ENCODE measurements at places on chromosomes 12 and 14.

- no peaks in the 10 kb centered on the region for H3K36me3 ChIP-seq
- H3K27ac ChIP-seq = no peak overlapping the region
- no peak overlapping the region for H3K4me3 ChIP-seq
These were observed 28.5 kb downstream of the FOS start for GRCh38 chr14:75306927-75307699.

DNA sequence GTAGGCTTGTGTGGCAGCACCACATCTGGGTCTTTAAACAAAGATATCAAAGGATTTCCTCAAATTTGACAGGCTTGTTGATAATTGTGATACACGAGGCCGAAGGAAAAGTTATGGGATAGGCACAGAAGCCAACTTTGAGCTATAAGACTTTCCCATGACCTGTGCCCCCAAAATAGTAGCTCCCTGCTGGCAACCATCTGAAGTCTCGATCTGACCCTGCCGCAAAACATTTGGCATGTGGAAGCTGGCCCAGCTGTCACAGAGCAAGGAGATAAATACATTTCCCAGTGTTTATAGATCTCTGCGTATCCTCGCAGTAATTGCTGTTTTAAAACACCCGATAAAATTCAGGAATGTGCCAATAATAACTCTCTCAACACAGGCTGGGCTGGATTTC lies 26.4 kb upstream of the RGS6 start:
- H3K36me3 ChIP-seq = no peaks in the 10 kb centered on the region
- H3K27me3 ChIP-seq = no peaks in the 10 kb centered on the region
- no peak overlapping the region for H3K27ac ChIP-seq
- H3K4me3 ChIP-seq = no peak overlapping the region

DNA sequence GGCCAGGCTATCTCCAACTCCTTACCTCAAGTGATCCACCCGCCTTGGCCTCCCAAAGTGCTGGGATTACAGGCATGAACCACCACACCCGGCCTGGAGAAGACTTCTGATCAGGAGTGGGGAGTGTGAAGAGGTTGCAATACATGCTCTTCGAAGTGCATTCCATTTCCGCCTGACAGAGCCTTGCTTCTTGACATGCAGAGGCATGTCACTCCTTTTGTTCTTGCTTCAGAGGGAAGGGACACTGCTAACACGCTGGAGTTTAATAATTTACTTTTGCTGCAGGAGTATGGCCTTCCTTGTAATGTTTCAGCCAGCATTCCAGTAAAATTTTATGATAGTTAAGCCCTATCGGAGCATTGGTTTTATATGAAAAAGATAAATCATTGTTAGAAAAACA lies 74.9 kb downstream of the SLC25A47 start:
- DNase-seq = no peak
- H3K36me3 ChIP-seq = no peaks in the 10 kb centered on the region
- no peaks in the 10 kb centered on the region for H3K27me3 ChIP-seq
- no peak overlapping the region for H3K4me3 ChIP-seq

DNA sequence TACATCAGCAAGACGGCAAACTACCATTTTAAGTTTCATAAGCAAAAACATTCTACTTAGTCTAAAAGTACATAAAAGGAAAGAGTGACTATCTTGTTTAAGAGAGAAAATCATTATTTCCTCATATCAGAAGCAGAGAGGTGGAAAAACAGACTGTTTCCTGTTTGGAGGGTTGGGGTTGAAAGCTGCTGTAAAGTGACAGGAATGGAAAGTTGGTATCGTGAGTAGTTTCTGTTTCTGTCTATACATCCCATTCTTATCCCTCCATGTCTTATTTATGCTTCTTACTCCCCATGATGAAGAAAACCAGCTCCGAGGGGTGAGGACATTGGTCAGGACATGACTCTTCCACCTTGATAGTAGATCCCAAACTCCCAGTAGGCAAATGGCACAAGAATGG lies 216.5 kb downstream of the EGLN3 start:
- H3K36me3 ChIP-seq = no peaks in the 10 kb centered on the region
- no peaks in the 10 kb centered on the region for H3K4me1 ChIP-seq
- H3K27me3 ChIP-seq = no peaks in the 10 kb centered on the region
- H3K4me3 ChIP-seq = no peak overlapping the region
- no peak overlapping the region for H3K27ac ChIP-seq

- no peaks in the 10 kb centered on the region for H3K36me3 ChIP-seq
- H3K27ac ChIP-seq = no peak overlapping the region
- no peaks in the 10 kb centered on the region for H3K27me3 ChIP-seq
- H3K4me1 ChIP-seq = peaks cover 11% of the 10 kb centered on the region
These were observed 10.8 kb downstream of the GLRX5 start for GRCh38 chr14:95545515-95546168.

DNA sequence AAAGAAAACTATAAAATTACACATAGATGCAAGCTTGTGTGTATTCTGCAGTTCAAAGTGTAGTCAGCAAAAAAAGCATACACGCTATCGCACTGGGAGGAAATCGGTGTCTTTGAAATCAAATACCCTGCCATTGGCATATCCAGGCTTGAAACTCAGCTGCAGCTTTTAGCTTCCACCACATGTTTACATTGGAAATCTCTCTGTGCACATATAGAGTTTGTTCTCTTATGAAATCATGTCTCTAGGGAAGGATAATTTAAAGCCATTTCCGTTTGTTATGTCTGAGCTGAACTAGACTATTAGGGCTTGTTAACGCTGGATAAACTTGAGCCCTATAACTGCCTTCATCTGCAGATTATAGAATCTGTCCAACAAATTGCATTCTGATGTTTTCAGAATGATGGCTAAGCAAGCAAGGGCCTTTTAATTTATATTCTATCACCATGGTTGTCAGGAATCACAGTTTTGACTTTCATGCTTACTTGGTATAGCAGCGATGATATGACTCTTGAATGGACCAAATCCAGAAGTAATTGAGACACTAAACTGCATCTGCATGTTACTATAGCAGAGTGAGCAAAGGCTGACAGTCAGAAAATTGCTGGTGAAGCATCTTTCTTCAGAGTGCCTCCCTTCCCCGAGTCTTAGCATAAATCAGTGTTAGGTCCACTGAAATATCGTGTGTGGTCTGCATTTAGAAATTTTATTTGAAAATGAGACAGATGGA lies 442.8 kb downstream of the ZFP36L1 start:
- DNase-seq = no peak
- no peaks in the 10 kb centered on the region for H3K27me3 ChIP-seq
- no peaks in the 10 kb centered on the region for H3K36me3 ChIP-seq

DNA sequence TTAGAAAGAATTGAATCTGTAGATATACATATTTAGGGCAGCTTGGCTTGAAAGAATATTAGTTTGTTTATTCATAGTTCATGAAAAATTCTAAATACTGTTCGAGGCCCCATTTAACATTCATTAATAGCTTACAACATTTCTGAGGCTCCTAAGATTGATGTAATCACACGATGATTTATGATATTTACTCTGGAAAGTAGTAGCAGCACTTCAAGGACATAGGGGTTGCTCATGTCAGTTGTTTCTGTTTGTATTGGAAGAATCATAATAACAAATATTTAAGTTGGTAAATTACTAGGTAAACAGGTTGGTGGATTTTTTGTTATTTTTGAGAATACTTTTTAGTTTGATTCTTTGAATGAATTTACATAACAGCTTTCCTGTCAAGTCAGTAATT lies 30.4 kb downstream of the CAND1 start:
- H3K4me1 ChIP-seq = no peaks in the 10 kb centered on the region
- H3K36me3 ChIP-seq = no peaks in the 10 kb centered on the region
- no peaks in the 10 kb centered on the region for H3K27me3 ChIP-seq
- H3K27ac ChIP-seq = no peak overlapping the region

Measured in esophagus muscularis mucosa (tissue), 4 donors.